ENCODE measurements at places on chromosomes 2 and 18. TPM values are rescaled to one million over a fixed set of nuclear protein-coding genes. Genes with fewer than 3 reads are reported as not detected.

Gene UGT1A6
- 0.06 TPM for polyA plus RNA-seq

Gene FSHR
- not detected for polyA plus RNA-seq

GRCh38 chr2:191122638-191123294 is 28.0 kb downstream of the STAT4 start:
- DNase-seq = no peak

- no peak for DNase-seq
Measured at GRCh38 chr18:12520442-12520992, 112.8 kb downstream of the PRELID3A start.

GRCh38 chr2:158179660-158180059 is 78.0 kb downstream of the UPP2 start:
- no peak for DNase-seq

GRCh38 chr18:48769006-48769636 is 181.6 kb downstream of the SMAD7 start:
- no peak for DNase-seq

Data from large intestine (tissue), 12 donors.